H4 (cell line): ENCODE measurements at places on chromosomes 5 and 9. TPM values are rescaled to one million over a fixed set of nuclear protein-coding genes. Genes with fewer than 3 reads are reported as not detected.
A peak's percentile ranks its signal among the peaks of the same experiment; 100 is the strongest.

LMX1B gene
- total RNA-seq: 0.15 and 0.64 TPM in 2 replicates

CYSRT1 gene
- total RNA-seq: 0.14 and 0.37 TPM in 2 replicates

GRCh38 chr5:73312872-73313510, 135.6 kb downstream of the FOXD1 start:
- DNase-seq: no peak

DNA sequence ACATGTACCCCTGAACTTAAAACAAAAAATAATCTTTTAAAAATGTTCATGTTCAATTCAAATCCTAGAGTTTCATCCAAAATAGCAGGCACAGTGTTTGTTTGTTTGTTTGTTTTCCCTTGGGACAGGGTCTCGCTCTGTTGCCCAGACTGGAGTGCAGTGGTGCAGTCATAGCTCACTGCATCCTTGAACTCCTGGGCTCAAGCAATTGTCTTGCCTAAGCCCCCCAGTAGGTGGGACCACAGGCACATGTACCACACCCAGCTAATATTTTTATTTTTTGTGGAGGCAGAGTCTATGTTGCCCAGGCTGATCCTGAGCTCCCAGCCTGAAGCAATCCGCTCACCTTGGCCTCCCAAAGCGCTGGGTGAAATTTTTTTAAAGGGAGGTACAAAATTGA, 5.0 kb upstream of the POLR1E start:
- DNase-seq: no peak

DNA sequence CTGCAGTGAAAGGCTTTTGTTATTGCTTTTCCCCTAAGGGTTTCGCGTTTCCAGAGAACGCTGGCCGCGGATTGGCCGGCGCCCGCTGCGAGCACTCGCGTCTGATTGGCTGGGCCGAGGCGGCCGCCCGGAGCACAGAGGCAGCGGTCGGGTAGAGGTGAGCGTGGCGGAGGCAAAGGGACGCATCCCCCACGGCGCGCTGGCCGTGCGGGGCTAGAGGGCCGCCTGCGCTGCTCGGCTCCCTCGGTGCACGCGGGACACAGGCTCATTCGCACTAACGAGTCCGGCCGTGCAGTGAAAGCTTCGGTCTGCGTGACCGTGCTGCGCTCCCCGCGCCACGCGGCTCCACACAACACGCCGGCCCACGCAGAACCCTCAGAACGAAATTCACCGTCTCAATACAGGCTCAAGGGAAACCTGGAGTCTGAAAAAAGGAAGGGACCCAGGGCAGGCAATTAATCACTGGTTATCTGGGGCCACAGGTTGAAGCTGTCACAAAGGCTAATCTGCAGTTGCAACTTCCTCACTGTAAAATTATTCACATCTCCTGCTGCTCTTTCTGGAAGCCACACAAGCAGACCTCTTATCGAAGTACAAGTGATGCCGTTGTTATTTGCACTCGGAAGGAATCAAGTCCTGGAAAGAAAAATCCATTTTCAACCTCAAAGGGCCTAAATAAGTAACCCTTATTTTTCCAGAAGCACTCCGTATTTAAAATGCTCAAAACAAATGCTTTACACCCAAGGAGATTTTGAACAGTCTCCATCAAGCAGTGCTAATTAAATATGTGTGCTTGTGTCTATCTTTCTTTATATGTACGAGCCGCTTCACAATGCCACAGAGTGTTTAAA, 94.6 kb downstream of the ZNF608 start:
- peak; percentile 73 for DNase-seq

- no peak for DNase-seq
Observed at GRCh38 chr5:67081261-67081660, 115.3 kb downstream of the CD180 start.

DNA sequence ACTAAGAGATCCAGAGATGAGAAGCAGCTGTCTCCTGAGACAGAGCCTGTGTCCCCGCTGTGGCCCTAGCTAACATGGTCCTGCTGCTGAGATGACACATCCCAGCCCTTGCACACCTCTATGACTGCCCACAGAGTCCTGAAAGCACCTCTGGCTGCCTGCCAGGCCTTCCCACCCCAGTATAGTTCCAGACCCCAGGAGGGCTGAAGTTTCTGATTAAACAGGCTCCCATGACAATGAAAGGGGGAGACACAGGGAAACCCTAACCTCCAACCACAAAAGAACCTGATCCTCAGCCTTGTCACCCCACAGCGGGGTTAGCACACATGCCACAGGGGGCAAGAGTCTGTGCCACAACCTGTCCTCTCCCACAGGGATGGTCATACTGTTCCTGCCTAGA, 15.6 kb downstream of the CIZ1 start:
- no peak for DNase-seq

- no peak for DNase-seq
Observed at GRCh38 chr5:172666251-172666650, 25.2 kb downstream of the NEURL1B start.

- no peak for DNase-seq
Observed at GRCh38 chr9:110575169-110575568, 4.4 kb downstream of the SVEP1 start.

GRCh38 chr9:89922099-89922498, 317.3 kb downstream of the GADD45G start:
- DNase-seq: no peak

GRCh38 chr5:80668016-80668969, 13.5 kb upstream of the DHFR start:
- no peak for DNase-seq

DNA sequence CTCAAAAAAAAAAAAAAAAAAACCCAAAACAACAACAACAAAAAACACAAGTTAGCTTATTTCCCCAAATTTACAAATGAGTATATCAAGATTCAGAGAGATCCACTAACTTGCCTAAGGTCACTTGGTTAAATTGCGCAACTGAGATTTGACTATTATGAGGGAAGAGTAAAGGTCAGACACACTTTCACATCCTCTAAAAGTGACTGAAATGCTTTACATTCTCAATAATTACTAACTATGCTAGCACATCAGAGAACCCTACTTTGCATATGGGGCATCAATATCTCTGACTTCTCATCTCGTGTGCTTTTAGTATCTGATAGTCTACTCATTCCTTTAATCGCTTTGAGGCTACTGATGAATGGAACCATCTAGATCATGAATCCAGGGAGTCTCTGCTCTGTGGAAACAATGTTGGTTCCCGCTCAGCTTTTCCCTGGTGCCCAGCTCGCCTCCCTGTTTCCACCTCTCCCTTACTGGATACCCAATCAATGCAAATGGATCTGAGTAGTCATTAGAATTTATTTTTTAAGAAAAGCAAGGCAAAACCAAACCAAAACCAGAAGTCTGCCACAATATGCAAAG, 182.1 kb upstream of the TRIM32 start:
- DNase-seq: no peak

GRCh38 chr5:115267617-115268016, 4.9 kb upstream of the PGGT1B start:
- DNase-seq: no peak
